ENCODE measurements at places on chromosomes 12 and 14. TPM values are rescaled to one million over a fixed set of nuclear protein-coding genes. Genes with fewer than 3 reads are reported as not detected.

DNA sequence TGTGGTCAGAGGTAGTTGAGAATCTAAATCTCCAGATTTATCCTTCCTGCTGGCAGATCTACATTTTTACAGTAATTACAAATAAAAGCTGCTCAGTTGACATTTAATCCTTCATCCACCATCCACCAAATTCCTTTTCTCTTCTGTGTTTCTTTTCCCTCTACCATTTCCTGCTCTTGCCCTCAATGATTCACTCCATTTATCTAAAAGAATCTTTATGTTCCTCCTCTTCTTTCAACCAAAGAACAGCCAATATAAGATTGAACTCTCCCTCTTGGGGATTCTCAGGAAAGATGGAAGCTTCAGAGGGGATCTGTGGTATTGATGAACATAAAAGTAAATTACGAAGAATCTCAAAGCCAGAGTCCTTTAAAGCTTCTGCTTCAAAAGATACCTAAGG lies 4.4 kb downstream of the MAP4K5 start:
- no peak for DNase-seq

DNA sequence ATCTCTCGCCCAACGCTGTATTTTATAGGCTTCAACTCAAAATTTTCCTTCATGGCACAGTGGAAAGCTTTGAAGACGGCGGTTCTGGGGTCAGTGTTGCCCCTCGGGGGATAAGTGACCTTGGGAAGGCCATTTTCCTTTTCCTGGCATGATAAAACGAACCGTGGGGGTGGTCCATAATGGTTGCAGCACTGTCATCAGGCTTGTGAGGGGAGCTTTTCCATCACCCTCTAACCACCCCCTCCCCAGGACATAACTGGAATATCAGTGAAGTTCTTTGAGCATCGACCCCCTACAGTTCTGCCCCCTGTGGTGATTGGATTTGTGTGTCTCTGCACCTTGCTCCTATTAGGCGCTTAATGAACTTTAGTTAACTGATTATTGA lies 16.0 kb downstream of the FOS start:
- DNase-seq: no peak

GRCh38 chr12:44457465-44457864 lies 418.6 kb downstream of the NELL2 start:
- no peak for DNase-seq

SYCP3 gene
- 0.50 TPM for total RNA-seq

DNA sequence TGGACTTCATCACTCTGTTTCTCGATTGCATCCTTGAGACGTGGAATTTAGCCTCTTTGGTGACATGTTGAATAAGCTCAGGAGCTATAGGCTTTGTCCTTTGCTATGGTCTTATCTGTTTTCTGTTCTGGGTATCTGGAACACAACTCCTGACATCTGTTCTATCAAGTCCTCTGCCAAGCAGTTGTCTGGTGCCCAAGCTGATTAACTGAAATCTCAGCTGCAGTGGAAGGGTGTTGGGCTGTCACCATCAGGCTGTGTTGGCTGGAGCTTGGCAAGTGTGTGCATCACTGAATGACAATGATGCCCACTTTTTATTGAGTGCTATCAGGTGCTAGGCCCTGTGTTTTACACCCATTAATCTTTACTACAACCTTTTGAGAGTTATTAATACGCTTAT lies 77.8 kb downstream of the SMOC1 start:
- no peak for DNase-seq

GRCh38 chr12:13251521-13251920 lies 55.0 kb downstream of the EMP1 start:
- no peak for DNase-seq

- DNase-seq: no peak
Observed at GRCh38 chr12:28035500-28035899, 63.0 kb upstream of the PTHLH start.

DNA sequence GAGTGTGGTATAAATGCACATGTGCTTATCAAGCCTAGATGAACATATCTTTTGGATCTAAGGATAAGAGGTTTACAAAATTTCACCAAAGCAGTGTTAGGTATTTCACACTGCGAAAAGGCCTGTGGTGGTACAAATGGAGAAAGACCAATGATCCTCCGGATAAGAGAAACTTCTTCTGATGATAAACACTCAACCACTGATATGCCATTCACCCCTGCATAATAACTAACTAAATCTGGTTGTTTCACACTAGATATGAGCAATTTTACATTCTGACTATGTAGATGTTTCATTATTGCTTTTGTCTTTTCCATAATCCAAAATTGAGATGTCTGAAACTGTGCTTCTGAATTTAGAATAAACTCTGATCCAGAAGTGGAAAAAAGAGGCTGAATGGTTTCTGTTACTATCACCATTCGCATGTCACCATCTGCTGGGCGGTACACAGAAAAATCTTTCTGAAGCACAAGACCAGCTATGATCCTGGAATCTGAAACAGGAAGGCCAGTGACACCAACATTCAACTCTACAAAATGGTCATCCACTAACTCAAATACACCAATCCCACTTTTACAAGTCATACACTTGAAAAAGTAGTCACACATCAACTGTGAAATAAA lies 1.3 kb downstream of the BBS10 start:
- DNase-seq: no peak

DNA sequence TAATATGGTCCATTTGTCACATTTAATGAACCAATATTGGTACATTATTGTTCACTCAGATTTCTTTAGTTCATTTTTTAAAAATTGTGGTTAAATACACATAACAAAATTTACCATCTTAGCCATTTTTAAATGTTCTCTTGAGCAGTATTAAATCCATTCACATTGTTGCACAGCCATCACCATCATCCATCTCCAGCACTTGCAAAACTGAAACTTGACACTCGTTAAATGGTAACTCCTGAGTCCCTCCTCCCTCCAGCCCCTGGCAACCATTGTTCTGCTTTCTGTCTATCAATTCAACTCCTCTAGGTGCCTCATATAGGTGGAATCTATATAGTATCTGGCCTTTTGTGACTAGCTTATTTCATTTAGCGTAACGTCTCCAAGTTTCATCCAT lies 86.4 kb downstream of the ACACB start:
- DNase-seq: no peak

GRCh38 chr12:198705-199104 lies 15.3 kb downstream of the SLC6A12 start:
- DNase-seq: no peak

GRCh38 chr14:70317969-70318634 lies 41.4 kb downstream of the COX16 start:
- DNase-seq: no peak

TPH2 gene
- total RNA-seq: not detected

GRCh38 chr14:96808619-96809406 lies 11.6 kb downstream of the VRK1 start:
- DNase-seq: no peak

ATL1 gene
- 1.0 TPM for total RNA-seq

LYZ gene
- total RNA-seq: not detected

GRCh38 chr12:26277506-26278246 lies 82.3 kb downstream of the SSPN start:
- no peak for DNase-seq

GRCh38 chr14:30295980-30296379 lies 263.0 kb upstream of the G2E3 start:
- no peak for DNase-seq

- no peak for DNase-seq
Observed at GRCh38 chr12:109816870-109817269, 16.3 kb downstream of the TRPV4 start.

DNA sequence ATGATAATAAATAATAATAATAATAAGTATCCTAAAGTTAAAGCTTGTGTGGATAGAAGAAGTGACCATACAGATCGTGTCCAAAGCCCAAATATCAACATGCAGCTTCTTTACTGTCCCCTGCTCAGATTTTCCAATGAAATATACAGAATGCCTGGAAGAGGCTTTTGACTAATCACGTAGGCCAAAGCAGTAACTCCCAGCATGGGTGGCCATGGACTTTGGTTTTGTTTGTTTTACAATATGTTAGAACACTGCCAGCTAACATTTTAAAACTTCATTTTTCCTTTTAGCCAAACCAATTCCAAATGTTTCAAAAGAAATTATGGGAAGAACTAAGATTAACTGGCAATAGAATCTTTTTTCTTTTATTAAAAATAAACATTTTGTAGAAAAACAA lies 400.0 kb upstream of the FLRT2 start:
- DNase-seq: no peak

GRCh38 chr12:19972325-19973288 lies 395.7 kb upstream of the PDE3A start:
- DNase-seq: no peak

DTX3 gene
- total RNA-seq: 18.3 TPM

DNA sequence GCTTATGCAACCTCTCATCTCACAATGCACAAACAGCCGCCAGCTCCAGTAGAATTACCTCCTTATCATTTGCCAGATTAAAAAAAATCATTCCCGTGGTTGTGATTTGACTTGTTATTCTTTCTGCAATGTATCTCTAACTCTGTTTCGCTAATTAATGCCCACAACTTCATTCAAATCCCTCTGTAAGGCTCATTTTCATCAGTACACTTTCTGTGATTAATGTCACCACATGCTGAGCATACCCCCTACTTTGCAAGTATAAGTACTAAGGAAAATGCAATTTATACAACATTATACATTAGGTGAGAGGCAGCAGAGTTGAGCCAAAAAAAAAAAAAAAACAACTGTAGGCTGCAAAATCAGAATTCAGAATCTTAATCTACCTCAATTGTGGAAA lies 166.0 kb downstream of the FSCB start:
- no peak for DNase-seq

DNA sequence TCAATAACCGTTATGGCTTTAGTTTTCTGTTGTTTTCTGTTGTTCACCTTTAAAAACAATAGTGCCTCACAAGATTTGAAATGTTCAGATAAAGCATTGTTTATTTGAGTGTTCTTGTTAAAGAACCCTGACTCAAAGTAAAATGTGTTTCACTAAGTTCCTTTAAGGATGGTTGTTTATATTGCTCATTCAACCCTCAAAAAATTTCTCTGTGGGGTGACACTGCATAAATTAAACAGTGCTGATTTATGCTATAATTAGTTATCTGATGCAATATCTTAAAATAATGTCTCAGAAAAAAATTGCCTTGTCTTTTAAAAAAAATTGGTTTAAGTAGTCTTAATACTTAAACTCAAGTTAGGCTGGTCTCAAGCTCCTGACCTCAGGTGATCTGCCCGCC lies 775.1 kb downstream of the FLRT2 start:
- no peak for DNase-seq

TBC1D30 gene
- 1.7 TPM for total RNA-seq

FAM181A gene
- total RNA-seq: not detected

KRT7 gene
- total RNA-seq: 12.3 TPM

- no peak for DNase-seq
Observed at GRCh38 chr14:104085032-104085888, at the start of gene ASPG. Gene ASPG (plus strand): TSS chr14:104085700. CDS start chr14:104085771, 71 bp downstream.

GRCh38 chr14:67675219-67675582 lies 769 bp upstream of the VTI1B start:
- no peak for DNase-seq

DNA sequence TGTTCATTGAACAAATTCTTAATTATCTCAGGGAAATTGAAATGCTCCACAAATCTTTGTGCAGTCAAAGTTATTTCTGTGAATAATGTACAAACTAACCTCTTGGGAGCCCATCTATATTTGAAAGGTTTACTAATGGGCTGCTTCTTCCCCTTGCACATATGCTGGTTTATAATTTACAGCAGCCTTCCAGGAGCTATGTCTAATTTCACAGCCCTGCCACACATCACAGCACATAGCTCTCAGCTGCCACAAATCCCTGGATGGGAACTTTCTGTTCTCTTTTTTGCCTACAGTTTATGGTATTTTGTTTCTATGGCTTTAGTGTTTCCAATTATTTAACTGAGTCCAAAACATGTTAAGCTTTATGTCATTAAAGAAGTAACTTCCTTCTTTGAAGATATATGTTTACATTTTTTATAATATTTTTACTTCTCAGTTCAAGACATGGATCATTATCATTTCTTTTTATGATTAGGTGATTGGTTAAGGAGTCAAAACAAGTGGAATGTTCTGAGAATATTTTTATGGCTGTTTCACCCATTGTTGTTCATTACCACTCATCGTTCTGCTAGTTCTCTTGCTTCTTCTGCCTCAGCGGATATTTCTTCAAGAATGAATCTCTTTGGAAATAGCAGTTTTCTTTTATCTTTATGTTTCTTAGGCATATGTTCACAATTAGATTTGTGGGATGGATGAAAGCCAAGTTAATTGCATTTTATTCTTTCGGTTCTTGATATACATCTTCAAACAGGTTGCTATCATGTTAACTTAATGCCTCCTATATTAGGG lies 475.6 kb upstream of the MIS18BP1 start:
- DNase-seq: no peak

SERPINA1 gene
- 0.59 TPM for total RNA-seq

DNA sequence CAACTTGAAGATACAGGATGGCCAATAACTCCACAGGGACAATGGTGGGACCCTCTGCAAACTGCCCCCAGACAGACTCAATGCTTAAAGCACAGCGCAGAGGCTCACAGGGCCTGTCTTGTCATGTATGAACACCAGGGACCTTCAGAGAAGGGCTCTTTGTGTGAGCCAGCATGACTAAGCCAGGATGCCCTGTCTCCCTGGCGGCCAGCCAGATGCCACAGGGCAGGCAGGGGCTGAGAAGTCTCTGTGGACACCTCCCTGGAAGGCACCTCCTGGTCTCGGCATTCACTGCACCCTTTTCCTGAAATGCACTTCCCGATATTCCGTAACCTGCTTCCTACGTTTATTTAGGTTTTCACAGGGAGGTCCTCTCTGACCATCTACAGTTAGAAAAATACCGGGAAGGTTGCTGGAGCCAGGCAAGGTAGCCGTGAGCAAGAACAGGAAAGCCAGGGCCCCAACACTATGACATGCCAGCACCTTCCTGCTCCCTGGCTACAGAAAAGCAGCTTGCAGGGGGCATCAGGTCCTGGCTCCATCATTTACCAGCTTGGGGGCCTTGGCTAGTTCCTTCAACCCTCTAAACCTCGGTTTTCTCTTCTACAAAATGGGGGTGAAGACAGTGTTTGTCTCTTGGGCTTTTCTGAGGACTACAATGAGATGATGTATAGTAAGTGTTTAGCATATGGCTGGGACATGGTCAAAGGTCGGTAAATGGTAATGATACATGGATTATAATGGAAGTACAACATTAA lies 65.0 kb downstream of the PITPNM2 start:
- DNase-seq: no peak

- no peak for DNase-seq
Observed at GRCh38 chr12:48197549-48197970, 5.5 kb downstream of the OR10AD1 start.

HHIPL1 gene
- not detected for total RNA-seq

GRCh38 chr14:101491841-101492240 lies 69.5 kb upstream of the DIO3 start:
- no peak for DNase-seq

- DNase-seq: no peak
Observed at GRCh38 chr12:42017051-42017450, 127.6 kb downstream of the GXYLT1 start.
